ENCODE measurements at places on chromosomes 1 and 21.

- DNase-seq: no peak
Observed at GRCh38 chr1:13714851-13715250, 14.9 kb downstream of the PRDM2 start.

- no peak for DNase-seq
Observed at GRCh38 chr1:6724517-6725141, 23.0 kb upstream of the DNAJC11 start.

DNA sequence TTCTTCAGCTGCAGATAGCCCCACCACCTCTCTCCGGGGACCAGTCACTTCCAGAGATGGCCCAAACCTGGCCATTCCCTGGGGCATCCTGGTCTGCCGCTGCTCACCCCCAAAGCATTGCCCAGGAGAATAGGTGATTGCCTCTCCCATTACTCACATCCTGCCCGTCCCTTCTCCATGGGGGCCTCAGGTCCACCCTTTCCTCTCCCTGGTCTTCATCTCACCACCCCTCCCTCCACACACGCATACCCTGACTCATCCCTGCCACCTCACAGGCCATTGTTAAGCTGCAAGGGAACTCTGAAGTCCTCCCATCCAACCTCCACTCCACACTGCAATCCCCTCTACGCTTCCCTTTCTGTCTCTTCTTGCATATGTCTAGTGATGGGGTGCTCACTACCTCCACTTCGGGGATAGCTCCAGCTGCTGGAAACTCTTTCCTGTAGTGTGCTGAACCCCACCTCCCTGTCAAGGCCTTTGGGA lies at the start of gene PLEKHG5:
Gene PLEKHG5 (minus strand): TSS at position 188 of the 483 bp plus-strand sequence. CDS start 14,096 bp downstream, outside the sequence.
- DNase-seq: no peak

- DNase-seq: no peak
Observed at GRCh38 chr1:112386024-112386723, 9.8 kb upstream of the CTTNBP2NL start.

- no peak for DNase-seq
Observed at GRCh38 chr1:179925922-179926849, 28.4 kb upstream of the CEP350 start.

DNA sequence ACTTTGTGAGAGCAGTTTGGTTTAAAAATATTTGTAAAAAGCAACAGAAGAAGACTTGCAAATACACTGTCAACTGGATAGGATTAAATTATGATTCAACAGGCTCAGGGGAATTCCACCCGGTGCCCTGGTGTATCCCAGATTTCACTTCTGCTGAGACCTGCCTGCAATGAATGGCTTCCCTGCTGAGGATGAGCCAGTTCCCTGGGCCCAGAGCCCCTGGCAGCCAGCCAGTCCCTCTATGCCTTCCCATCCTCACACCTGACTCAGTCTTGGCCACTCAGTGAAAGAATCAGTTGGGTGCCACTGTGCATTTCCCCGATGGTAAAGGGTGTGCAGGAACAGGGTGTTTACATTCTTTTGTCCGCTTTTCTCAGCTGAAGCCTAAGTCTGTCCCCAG lies 64.4 kb downstream of the KCTD3 start:
- DNase-seq: peak; percentile 46

DNA sequence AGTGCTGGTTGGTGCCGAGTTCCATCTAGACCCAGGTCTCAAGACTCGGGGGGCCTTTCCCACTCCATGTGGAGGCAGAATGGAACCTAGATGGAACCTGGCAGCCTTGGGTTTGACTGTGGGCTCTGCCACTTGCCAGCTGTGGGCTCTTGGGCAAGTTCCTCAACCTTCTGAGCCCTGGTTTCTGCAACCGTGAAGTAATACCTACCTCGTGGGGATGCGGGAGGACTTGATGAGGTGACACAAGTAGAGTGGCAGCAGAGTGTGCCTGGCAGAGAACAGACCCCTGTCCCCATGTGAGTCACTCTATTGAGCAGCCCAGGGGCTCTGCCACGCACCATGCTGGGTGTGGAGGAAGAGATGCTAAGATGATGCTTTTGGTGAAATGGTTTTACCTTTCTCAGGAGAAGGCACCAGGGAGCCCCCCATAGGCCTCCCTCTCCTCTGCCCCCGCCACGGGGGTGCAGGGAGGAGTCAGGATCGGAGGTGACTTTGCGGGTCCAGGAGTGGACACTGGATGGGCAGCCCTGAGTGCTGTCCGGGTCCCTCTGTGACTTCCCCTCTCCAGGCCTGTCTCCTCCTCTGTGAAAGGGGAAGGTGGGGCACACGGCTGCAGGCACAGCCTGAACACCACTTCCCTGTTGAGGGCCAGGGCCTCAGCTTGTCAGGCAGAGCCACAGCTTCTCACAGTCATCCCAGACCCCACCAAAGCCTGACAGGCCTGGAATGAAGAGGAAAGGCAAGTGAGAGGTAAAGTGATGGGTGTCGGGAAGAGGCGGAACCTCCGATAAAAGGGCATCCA lies 36.7 kb upstream of the EDN2 start:
- no peak for DNase-seq

DNA sequence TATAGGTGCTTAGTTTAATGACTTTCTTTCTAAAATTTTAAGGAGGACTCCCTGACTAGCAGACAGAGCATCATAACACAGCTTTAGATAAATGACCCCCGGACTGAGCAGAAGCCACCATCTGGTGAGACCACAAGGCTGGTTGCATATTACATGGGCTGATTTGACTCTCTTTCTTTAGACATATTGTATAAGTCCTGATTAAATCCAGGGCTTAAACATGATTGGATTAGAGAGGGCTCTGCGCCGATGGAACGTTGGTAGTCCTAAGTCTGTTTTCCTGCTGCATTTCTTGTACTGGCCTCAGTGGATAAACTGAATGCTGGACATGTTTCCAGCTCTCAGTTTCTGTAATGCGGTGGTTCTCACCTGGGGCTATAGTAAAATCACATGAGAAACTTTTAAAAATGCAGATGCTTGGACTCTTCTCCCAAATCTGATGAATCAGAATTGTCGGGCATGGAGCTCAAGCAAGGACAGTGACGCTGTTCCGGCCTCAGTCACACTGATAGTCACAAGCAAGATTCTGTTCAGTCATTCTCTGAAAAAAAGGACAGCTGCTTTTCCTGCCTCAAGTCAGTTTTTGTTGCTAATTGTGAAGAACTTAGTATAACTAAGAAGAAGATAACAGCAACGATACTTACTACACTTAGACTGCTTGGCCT lies 16.6 kb downstream of the DDI2 start:
- DNase-seq: no peak

DNA sequence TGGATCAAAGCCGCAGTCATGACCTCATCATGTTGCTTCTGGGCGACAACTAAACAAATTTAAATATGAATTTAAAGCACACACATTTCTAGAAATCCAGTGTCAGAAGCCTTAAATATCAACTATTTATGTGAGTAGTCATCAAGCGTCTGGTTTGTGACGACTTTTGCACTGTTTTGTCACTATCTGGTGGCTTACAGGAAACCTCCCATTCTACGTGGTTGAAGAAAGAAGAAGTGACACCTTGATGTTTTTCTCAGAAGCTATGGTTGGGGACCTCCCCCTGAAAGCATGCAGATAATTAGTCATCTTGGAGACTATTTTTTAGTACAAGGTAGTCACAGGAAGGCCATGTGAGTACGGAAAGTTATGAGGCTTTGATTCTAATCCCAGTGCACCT lies 58.5 kb downstream of the TENT5C start:
- no peak for DNase-seq

- peak; percentile 19 for DNase-seq
Observed at GRCh38 chr21:43819511-43820405, 30.4 kb downstream of the RRP1 start.

GRCh38 chr1:12346483-12347151 lies 116.8 kb downstream of the VPS13D start:
- DNase-seq: no peak

DNA sequence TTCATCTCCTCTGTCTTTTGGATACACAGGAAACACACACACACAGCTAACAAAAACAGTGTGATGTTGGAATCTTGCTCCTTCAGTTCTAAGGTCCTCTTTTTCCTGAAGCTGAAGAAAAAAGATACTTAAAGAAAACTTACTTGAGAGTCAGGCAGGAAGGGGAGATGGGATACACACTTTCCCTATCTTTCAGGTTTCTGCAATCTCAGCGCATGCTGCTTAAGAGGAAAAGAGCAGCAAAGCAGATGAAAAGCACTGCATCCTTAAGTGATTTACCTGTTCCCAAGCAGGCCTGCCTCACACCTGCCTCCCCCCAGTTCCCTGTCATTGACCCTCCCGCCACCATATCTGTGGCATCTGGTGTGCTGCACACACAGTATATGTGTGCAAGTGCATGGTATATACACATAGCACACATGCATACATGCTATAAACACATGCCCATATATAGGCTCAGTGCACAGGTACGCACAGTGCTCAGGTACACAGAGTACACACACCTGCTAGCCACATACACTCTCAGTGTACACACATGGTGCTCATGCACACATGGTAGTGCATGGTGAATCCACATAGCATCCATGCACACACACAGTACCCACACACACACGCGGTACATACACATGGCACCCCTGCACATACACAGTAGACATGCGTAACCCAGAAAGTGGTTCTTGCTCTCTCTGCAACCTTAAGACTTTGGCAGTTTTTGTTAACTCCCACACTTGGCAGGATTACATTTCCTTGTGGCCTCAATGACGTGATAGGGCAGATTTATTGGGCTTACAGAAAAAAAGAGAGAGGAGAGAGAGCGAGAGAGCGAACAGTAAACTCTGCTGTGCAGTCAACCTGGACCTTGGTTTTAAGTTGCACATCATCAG lies 166.9 kb downstream of the TOMM20 start:
- no peak for DNase-seq

DNA sequence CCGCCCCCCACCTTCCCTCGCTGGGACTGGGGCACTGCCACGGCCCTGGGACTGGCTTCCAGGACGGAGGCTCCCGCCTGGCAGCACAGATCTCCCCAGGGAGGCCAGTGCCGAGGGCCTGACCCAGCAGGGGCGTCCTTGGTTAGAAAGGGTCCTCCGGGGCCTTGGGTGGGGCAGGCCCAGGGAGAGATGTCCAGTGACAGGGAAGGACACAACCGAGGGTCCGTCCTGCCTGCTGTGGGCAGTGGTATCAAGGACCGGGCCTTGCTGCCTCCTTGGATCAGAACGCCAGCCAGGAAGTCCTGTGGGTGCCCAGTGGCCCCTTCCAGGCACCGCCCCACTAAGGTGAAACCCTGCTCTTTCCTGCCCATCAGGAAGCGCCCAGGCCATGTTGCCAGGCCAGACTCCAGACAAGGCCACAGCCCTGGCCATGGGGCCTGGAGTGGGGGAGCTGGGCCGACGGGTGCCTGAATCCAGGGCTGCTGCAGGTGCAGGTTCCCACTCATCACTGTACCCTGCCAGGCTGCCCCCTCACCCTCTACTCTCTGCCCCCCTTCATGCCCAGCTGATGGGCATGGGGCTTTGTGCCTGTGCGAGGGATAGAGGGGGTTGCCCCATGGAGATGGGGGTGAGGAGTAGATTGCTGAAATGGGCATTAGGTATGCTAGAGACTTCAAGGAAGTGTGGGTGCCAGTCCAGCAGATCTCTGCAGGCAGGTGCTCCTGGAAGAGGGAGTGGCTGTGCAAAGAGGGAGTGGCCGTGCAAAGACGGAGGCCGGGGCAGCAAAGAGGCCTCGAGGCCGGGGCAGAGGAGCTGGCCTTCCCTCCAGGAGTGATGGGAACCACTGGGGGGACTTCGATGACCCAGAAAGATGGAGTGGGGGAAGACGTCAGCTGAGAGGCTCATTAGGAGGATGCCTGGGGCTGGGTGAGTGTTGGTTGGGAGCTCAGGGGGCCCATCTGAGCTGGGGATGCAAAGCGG lies 2.2 kb upstream of the PRKCZ start:
- DNase-seq: no peak

DNA sequence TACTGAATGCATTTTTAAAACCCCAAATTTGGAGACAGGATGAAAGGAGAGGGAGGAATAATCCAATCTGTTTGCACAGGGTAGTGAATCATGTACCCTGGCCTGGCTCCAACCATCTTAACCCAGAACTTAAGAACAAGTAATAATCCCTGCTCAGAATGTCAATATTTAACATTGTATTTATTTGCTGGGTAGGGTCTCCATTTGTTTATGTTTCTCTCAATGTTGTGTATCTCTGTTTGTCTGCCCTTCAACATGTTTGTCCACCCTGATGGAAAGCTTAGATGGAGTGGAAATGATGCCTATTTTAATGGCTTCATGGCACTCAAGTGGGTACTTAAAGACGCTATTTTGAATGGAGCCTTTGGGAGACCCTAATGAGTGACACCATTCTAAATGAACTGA lies 54.4 kb upstream of the CDC42BPA start:
- DNase-seq: no peak

DNA sequence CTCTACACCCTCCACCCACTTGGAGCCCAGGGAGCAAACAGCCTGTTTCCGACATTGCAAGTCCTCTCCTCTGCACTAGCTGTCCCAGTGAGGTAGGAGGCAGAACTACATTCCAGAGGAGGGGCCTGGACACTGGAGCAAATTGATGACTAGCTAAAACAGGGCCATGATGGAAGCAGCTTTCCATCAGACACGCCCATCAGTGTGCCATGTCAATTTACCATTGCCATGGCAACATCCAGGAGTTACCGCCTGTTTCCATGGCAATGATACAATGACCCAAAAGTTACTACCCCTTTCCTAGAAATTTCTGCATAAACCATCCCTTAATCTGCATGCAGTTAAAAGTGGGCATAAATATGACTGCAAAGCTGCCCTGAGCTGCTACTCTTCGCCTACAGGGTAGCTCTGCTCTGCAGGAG lies 647.1 kb downstream of the PTPRU start:
- no peak for DNase-seq

DNA sequence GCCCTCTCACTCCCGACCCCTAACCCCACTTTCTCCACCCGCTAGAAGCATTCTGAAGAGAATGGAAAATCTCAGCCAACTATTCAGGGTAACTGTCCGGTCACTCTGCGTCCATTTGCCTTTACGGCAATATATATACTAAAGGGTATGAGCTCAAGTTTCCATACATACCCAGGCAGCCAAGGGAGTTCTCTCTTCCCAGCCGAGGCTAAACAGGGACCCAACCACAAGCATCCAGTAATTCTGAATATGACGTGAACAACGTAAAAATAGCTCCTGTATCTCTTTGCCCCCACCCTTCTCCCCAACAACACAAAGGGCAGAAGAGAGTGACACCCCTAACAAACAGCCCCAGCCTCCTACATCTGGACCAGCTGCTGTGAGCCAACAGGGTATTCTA lies 67.7 kb downstream of the SSBP3 start:
- no peak for DNase-seq

- no peak for DNase-seq
Observed at GRCh38 chr1:87204441-87204840, 124.2 kb upstream of the LMO4 start.

DNA sequence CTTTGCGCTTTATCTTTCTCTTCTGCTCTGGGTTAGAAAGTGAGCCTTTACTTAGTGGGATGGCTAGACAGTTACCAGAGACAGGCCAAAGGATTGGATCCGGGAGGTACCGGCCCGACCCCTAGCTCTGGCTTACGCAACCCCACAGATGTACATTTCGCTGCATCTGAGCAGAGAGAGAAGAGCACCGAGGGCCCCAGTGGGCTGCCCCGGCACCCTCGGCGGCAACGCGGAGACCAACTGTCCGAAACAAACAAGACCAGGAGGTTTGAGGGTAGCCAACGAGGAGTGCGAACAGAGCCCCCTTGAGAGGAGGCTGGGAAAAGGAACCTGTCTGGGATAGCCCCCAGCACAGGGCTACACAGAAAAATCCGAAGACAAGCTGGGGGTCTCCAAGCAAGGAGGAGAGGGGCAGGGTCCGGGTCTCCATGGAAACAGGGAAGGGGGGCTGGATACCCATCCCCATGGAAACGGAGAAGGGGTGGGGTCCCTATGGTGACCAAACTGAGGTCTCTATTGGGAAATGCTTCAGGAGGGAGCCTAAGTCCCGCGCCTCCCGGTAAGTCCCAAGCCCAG lies 373 bp downstream of the MTF1 start:
- no peak for DNase-seq

- no peak for DNase-seq
Observed at GRCh38 chr1:14362331-14362730, 236.2 kb upstream of the KAZN start.

Data from left ventricle myocardium superior (tissue), 1 donor.